ENCODE measurements at places on chromosomes 12 and 14. TPM values are rescaled to one million over a fixed set of nuclear protein-coding genes. Genes with fewer than 3 reads are reported as not detected.

Gene SCN8A
- polyA plus RNA-seq: 0.33 TPM

Gene ACVRL1
- not detected for polyA plus RNA-seq

Gene KLRC4
- not detected for polyA plus RNA-seq

Gene SLC38A4
- polyA plus RNA-seq: not detected

Gene PIWIL1
- not detected for polyA plus RNA-seq

Gene NANOG
- polyA plus RNA-seq: not detected

Gene TPPP2
- polyA plus RNA-seq: not detected

Gene ZBTB42
- 2.1 TPM for polyA plus RNA-seq

Gene KLHL33
- not detected for polyA plus RNA-seq

Gene SERPINA9
- not detected for polyA plus RNA-seq

Measured in naive thymus-derived CD4-positive, alpha-beta T cell (primary cell).